NCI-H187 treated with DMSO at 0.1 percent for 48 hours (cell line): ENCODE measurements at places on chromosomes 16 and 17.

DNA sequence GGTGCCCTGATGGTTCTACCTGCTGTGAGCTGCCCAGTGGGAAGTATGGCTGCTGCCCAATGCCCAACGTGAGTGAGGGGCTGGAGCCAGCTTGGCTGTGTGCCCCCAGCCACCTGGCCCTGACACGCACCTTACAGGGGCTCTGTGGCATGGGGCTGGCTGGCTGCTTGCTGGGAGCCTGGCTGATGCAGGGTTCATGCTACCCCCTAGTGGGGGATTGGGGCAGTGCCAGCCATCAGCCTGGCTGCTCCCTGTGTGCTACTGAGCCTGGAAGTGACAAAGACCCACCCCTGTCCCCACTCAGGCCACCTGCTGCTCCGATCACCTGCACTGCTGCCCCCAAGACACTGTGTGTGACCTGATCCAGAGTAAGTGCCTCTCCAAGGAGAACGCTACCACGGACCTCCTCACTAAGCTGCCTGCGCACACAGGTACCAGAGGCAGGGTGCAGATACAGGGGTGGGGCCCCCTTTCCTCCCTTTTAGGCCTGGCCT, 5.7 kb downstream of the GRN start:
- no peak for DNase-seq

DNA sequence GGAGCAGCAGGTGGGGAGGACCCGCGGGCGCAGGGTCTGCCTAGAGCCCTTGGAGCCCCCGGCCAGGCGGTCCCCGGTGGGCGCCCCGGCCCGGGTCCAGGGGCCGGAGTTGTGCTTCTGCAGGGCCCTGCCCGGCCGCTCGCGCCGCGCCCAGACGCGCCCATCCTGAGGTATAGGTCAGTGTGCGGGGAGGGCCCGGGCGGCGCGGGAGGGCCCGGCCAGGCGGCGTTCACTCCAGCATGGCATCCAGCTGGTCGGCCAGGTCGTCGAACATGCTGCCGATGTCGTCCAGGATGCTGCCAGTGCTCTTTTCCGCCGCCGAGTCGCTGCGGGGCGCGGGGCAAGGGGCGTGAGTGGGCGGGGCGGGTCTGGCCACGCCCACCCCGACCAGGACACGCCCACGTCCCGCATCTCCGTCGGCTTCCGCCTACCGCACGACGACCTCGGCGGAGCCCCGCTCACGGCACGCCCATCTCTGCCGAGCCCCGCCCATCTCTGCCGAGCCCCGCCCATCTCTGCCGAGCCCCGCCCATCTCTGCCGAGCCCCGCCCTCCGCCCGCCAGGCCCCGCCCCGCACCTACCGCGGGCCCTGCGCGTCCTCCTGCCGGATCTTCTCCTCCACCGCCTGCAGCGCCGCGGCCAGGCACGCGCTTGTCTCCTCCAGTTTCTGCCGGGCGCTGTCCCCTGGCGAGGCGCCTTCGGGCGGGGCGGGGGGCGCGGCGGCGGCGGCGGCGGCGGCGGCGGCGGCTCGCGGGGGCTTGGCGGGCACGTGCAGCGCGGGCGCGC, 17.9 kb downstream of the CASKIN1 start:
- DNase-seq, result no peak

DNA sequence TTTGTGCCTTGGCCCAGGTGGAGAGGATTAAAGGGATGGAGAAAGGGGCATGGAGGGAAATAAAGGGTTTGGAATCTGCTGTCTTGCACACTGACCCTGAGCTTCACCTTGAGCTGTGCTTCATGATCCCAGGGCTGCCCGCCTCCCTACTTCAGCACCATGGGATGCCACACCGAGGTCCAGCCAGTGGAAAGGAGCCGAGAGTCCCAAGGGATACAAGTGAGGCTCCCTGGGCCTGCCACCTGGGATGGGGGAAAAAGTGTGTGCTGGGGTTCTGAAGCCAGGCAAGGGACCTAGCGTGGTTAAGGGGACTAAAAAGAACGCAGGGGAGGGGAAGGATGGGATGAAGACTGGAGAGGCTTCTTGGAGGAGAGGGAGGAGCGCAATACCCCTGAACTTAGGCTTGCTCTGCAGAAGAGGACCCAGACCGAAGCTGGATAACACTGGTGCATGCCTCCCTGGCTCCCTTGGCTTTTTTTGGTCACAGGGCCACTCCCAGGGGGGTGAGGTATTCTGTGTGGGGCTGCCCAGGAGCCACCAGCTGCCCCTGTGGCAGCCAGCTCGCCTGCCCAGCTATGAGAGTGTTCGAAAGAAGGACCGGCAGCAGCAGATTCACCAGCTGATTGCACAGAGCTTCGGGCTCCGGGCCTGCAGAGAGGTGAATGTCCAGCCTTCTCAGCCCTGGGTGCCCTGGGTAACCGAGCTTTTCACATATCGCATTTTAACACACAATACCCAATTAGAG, 7.2 kb downstream of the MRPL27 start:
- DNase-seq, result no peak

DNA sequence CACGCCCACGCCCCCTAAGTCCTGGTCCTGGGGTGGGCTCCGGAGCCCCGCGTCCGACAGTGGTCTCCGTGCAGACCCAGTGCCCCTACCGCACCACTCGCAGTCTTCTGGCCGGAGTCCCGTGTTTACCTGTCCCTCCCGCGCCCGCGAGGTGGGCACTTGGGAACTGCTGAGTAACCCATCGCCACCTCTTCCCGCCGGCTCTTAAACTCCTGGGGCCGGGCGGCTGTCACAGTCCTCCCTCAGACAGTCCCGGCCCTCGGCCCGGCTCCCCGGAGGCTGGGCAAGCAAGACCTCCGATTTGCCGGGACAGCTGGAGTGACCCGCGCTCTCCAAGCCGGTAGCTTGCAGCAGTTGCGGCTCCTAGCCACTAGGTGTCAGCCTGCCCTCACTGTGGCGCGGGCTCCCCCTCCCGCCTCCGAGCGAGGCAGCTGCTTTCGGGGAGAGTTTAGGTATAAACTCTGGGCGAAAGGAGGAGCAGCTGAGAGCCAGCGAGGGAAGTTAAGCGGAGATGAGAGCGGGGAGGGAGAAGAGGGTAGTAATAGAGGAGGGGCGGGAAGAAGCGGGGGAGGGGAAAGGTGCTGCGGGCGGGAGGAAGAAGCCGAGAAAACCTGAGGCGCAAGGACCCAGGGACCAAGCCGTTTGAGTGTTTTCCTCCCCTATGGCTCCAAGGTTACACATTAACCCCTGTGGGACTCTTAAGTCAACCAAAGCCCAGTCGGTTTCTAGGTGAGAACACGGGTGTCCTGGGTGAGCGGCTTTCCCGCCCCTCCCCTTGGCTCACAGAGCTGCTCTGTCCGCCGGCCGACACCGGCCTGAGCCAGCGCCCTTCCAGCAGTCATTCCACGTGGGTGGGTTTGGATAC, 826 bp upstream of the TLCD1 start:
- DNase-seq, result peak; percentile 91

DNA sequence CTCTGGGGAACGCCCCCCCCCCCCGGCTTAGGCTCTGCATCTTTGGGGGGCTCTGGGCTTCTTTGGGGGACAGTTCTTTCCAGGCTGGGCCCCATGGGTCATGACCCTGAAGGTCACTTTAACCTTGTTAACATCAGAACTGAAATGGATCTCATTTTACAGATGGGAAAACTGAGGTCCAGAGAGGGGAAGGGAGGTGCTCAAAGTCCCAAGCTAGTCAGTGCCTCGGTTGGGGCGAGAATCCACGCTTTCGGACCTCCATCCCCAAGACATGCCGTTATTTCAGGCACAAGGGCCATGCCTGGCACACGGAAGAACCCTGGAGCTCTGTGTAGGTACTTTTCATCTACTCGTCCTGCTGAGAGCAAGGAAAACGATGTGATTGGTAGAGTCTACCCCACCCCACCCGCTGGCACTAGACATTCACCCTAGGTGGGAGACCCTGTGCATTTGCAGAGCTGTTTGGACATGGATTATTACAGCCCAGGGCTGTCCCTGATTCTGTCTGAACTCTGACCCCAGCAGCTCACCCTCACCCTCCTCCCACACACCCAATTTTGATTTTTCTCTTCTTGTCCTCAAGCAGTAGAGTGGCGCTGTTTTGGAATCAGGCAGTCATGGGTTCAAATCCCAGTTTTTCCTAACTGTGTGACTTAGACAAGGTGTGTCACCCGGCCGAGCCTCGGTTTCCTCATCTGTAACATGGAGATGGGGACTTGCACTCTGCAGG, 155.1 kb upstream of the CDC42EP4 start:
- no peak for DNase-seq

GRCh38 chr16:15552507-15552906, 90.4 kb downstream of the MARF1 start:
- no peak for DNase-seq
